ENCODE measurements at places on chromosomes 12 and 14.

- DNase-seq: no peak
Measured at GRCh38 chr14:36518031-36518585, 1.9 kb downstream of the NKX2-1 start.

DNA sequence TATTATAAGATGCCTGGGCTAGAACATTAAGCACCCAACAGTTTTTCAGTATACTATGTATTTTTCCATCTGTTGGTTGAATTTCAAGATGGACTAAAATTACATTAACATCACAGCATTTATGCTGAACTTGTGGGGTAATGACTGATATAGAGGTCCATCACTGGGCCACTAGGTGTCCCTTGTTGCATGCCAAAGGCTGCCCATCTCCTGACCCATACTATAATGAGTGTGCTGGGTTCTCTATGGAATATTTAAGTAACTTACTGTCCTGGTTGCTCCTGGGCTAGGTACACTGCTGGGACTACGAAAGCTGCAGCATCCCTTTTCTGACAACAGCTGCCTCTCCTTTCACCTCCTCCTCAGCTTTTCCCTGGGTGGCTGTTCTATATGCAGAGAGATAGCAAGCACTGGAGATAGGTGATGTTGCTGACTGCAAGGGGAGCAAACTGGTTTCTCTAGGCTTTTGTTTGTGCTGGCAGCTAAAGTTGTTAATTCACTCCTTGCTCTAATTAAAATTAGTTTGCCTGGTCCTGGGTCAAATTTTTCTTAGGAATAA, 138.6 kb upstream of the TRHDE start:
- peak; percentile 9 for DNase-seq

DNA sequence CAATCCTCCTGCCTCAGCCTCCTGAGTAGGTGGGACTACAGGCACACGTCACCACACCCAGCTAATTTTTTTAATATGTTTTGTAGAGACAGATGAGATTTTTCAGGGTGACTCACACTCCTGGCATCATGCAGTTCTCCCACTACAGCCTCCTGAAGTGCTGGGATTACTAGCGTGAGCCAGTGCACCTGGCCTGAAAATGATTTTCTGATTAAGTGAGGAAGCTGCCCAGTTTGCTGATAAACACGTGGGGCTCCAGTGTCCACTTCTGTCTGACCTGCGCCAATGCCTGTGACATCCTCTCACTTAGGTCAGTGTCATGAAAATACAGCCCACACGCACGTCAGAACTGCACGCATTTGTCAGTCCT, 37.0 kb upstream of the SFSWAP start:
- DNase-seq: no peak

GRCh38 chr14:85572845-85573244, 42.9 kb downstream of the FLRT2 start:
- DNase-seq: no peak

- DNase-seq: no peak
Measured at GRCh38 chr12:55719371-55719770, 822 bp upstream of the RDH5 start.

DNA sequence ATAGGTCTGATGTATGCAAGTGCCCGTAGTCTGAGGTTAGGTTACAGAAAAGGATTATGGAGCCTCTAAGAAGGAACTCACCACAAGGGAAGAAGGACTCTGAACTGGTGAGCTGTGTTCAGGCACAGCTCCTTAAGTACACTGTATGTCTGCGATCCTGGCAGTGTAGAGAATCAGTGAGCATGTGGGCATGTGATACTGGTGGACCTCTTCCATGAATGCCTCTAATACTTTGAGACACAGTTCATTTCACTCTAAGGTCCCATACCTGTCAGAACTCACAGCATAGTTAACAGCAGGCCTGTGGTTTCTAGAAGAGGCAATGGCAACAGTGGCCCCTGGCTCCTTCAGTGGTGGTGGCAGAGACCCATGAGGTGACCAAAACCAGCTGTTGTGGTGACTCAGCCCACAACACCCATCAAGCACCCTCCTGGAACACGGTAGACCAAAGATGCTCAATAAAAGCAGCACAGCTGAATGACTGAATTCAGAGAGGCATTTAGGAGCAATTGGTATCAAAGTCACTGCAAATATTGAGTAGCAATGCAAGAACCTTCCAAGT, 6.9 kb upstream of the OR6J1 start:
- no peak for DNase-seq

GRCh38 chr14:26199096-26199495, 398.7 kb downstream of the NOVA1 start:
- DNase-seq: no peak

- no peak for DNase-seq
Measured at GRCh38 chr12:6463216-6463615, 7.3 kb downstream of the VAMP1 start.

DNA sequence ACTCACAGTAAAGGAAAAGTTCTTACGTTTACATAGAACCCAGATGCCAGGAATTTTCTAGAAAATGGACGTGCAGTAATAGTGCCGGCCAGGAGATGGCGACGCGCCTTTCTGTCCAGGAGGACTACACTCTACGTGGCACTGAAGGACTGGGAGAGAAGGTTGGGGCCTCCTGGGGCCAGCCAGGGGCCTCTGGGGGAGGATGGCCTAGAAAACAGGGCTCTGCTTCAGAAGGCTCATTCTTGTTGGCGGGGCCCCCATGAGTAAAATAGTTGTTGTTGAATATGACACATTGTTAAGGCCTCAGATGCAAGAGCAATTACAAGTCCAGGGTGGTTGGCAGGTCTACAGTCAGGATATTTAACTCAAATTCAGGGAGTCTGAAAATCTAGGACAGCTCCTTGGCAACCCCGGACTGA, 120.1 kb upstream of the MAX start:
- DNase-seq: no peak

- DNase-seq: no peak
Measured at GRCh38 chr14:105255021-105255507, 6.7 kb downstream of the BTBD6 start.

DNA sequence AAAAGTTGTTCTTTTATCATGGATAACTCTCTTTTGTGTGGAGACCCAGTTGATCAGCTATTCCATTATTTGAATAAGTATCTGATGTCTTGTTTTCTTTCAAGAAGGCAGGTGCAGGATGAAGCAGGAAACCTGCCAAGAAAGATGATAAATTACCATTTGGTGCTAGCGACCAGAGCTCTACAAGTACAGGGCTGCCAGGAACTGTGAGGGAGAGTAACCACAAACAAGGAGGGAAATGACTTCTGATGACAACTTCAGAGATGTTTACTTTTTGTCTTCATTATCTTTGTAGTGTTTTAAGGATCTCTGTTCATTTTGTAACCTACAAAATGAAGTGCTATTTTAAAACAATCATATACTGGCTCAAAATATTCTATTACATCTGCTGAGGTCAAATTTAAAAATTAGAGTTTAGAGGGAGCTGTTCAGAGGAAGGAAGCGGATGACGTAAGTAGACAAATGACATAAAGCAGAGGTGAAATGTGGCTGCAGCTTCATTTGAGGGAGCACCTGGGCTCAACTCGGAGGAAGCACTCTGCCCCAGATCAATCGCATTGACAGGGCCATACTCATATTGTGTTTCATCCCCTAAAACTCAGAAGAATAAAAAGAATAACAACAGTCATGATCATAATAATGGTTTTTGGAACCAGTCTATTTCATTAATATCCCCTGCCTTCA, 226.8 kb downstream of the C12orf42 start:
- DNase-seq: no peak
